ENCODE measurements at places on chromosomes 2 and 18.

- DNase-seq, result no peak
Measured at GRCh38 chr18:51611326-51611725, 413.8 kb upstream of the MEX3C start.

GRCh38 chr18:59986139-59986538, 86.3 kb downstream of the PMAIP1 start:
- no peak for DNase-seq

- no peak for DNase-seq
Measured at GRCh38 chr2:45388541-45389100, 222.4 kb downstream of the SRBD1 start.

DNA sequence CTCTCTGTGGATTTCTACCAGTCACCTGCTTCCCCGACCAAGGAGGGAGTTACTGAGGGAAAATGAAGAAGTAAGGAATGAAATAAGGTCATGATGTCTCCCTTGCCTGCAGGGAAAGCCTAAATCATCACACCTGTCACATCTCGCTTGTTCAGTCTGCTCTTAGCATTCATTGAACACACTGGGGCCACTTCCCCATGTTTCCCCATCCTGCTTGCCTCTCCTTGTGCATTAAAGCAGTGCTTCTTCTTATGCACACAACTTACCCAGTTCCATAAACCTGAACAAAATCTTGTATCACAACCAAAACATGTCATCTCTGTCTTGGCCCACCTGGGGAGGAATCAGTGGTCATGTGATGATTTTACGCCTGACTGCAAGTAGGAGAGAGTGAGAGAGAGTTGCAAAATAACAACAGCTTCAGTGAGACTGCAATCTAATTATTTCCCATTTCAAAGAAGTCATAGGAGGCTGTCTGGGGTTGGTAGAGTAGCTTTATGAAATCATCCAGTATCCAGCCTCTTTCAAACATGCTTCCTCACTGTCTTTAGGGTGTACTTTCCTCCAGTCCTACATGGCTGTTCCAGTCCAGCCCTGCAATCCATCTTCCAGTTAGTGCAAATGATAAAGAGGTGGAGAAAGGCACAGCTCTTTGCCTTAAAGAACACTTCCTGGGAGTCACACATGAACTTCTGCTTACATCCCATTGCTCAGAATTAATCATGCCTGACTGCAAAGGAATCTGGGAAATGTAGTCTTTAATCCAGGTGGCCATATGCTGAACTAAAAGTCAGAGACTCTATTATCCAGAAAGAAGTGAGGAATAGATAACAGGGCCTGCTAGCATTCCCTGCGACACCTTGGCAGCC, 220.1 kb downstream of the HAUS1 start:
- DNase-seq, result no peak

GRCh38 chr2:226904592-226904991, 68.7 kb downstream of the RHBDD1 start:
- no peak for DNase-seq

DNA sequence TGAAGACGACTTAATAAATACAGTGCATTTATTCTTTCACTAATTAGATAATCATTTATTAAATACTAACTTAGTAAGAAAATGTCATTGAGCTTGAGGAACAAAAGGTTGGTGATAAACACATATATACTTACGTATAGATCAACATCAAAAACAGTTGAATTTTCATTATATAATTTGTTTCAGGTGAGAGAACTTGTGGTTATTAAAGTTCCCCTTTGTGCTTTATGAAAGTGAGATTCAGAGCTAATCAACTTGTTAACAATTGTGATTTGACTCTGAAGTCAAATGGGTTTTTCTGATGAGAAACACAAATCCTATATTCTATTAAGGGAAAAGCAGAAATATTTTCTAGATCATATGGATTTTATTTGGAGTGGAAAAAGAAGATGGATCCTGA, 524.0 kb downstream of the SOX11 start:
- DNase-seq, result no peak

- DNase-seq, result no peak
Measured at GRCh38 chr2:16671760-16672159, 6.1 kb upstream of the CYRIA start.

DNA sequence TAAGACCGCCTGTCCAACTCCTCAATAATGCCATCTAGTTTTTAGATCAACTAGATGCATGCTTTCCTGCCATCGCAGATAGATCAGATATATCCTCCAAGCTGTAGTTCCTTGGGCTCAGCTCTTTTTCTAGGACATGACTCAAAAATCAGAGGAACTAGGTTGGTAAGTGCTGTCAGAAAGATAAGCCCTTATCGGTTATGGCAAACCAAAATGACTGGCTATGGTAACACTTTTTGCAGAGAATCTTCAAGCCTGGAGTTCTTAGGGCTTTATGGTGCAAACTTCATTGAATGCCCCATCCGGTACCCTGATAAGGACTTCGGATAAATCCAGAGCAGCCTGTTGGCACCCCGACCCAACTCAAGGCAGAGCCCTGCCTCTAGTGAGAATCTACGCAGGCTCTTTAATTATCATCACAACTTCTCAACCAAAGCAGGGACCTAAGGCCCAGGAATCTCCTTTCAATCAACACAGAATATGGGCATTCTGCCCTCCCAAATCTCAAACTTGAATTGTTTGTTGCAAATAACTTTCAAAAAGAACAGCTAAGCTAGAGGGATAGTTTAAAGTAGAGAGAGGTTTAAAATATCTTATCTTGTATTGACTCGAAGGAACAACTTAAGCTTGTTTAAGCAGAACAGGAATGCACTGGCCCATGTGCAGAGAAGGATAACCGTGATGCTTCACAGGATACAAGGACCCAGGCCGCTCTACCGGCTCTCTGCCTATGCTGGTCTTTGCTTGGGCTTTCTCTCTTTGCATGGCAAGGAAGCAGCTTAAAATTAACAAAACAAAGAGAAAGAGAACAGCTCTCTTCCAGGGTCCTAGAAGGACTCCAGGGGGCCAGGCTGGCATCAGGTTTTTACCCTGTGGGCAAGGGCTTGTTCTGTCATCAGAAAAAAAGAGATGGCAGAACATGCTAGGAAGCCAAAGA, 3.4 kb upstream of the CYP1B1 start:
- no peak for DNase-seq

DNA sequence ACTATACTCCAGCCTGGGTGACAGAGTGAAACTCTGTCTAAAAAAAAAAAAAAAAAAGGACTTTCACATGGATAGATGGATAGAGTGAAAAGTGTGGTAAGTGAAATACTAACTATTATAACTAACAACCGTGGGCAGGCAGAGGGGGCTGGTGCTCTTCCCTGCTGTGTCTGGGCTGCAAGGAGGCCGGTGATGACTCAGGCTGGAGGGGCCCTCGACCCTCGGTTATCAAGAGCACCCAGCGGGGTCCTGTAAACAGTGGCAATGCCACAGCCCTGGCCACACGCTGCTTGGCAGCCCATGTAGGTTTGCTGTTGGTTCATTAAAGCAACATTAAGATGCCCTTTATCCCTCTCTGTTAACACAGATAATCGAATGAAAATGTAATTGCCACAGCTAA, 184.8 kb upstream of the RAB12 start:
- no peak for DNase-seq

Measured in dorsolateral prefrontal cortex (tissue), 122 donors.